ENCODE measurements at places on chromosomes 1 and 21. TPM values are rescaled to one million over a fixed set of nuclear protein-coding genes. Genes with fewer than 3 reads are reported as not detected.

- H3K4me3 ChIP-seq, result no peak overlapping the region
- H3K27me3 ChIP-seq, result peaks cover 2% of the 10 kb centered on the region
- H3K36me3 ChIP-seq, result no peaks in the 10 kb centered on the region
- H3K4me1 ChIP-seq, result no peaks in the 10 kb centered on the region
- no peak overlapping the region for H3K27ac ChIP-seq
These were observed 21.5 kb downstream of the WLS start for GRCh38 chr1:68210829-68211228.

GRCh38 chr1:202202500-202203168 lies 9.0 kb downstream of the LGR6 start:
- peaks cover 18% of the 10 kb centered on the region for H3K4me1 ChIP-seq
- no peaks in the 10 kb centered on the region for H3K27me3 ChIP-seq

- no peak overlapping the region for H3K4me3 ChIP-seq
- H3K4me1 ChIP-seq, result peaks cover 2% of the 10 kb centered on the region
- H3K36me3 ChIP-seq, result no peaks in the 10 kb centered on the region
- DNase-seq, result peak; percentile 20
- no peak overlapping the region for H3K27ac ChIP-seq
These were observed 88.6 kb downstream of the CTH start for GRCh38 chr1:70499695-70500094.

DNA sequence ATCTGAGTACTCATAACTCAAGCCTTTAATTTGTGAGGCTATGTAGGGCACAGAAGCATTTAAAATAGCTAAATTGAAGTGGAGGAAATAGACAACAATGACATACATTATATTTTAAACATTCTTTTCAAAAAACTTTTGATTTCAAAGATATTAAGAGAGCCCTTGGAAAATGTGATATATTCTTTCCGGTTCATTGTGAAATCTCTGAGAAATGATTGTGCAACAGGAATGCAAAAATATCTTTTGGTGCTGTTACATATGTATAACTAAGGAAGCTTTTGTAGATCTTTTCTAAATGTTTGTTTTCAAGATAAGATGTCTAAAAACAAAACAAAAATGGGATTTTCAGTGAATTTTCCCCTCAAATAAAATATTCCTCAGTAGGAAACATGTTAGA lies 185.2 kb downstream of the LEPR start:
- DNase-seq, result no peak
- no peak overlapping the region for H3K4me3 ChIP-seq
- no peaks in the 10 kb centered on the region for H3K4me1 ChIP-seq
- no peaks in the 10 kb centered on the region for H3K27me3 ChIP-seq
- H3K27ac ChIP-seq, result no peak overlapping the region
- no peaks in the 10 kb centered on the region for H3K36me3 ChIP-seq

- H3K4me1 ChIP-seq, result peaks cover under 1% of the 10 kb centered on the region
- no peaks in the 10 kb centered on the region for H3K36me3 ChIP-seq
- H3K4me3 ChIP-seq, result no peak overlapping the region
- DNase-seq, result no peak
- no peak overlapping the region for H3K27ac ChIP-seq
These were observed 64.7 kb upstream of the MACF1 start for GRCh38 chr1:39139723-39140360.

DNA sequence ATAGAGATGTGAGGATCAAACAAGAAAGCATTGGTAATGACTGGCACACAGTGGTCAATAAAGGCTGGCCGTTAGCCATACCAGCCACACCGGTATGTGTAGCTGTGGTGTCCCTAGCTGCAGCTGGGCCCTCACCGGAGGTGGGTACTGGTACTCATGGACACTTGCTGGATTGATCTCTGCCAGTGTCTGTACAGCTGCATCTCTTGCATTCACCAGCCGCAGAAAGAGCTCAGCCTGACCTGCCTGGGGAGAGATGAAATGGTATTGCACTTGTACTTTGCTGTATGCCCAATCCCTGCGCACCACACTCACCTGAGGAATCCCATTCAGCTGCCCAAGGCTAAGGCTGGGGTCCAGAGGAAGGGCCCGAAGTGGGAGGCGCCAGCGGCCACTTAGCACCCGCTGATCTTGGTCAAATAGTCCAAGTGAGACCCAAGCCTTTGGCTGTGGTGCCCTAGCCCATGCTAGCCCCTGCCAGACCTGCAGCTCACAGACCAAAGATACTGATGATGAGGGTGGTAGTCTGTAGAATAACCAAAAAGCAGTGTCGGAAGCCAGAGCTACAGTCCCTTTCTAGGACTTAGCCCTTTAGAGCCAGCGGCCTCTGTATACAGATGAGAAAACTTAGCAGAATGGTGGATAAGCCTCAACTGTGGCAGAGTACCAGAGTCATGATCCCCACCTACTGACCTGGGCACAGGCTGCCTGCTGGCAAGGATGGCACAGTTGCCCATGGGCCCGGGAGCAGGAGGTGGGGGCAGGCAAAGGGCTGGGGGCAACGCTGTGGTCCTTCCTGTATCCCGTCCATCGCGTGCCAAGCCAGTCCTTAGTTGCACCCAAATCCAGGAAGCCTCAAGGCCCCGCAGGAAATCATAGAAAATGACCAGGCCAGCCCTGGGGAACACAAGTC lies 3.0 kb downstream of the CCDC17 start:
- peaks cover 41% of the 10 kb centered on the region for H3K36me3 ChIP-seq
- DNase-seq, result no peak

DNA sequence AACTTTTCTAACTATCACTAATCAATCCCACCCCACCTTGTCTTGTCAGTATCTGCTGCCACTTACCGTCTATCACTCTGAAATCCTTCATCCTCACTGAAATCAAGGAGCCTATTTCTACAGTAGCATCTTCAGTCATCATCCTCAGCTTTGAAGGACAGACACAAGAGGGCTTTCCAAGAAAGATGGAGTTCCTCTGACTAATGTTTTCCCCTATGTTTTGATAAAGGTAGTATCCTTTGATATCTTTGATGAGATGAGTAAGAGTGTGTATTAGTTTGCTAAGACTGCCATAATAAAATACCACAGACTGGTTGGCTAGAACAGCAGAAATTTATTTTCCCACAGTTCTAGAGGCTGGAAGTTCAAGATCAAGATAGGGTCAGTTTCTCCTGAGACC lies 101.8 kb upstream of the VAV3 start:
- no peaks in the 10 kb centered on the region for H3K27me3 ChIP-seq
- no peak overlapping the region for H3K27ac ChIP-seq
- H3K4me1 ChIP-seq, result peaks cover 14% of the 10 kb centered on the region
- H3K4me3 ChIP-seq, result no peak overlapping the region

- H3K27me3 ChIP-seq, result no peaks in the 10 kb centered on the region
- H3K27ac ChIP-seq, result peak overlapping the region; percentile 95
- peak; percentile 88 for DNase-seq
- peak overlapping the region; percentile 64 for H3K4me3 ChIP-seq
These were observed 41.8 kb upstream of the PWP2 start for GRCh38 chr21:44065428-44065827.

- no peak for DNase-seq
- H3K4me3 ChIP-seq, result peak overlapping the region; percentile 68
- H3K27ac ChIP-seq, result no peak overlapping the region
- no peaks in the 10 kb centered on the region for H3K36me3 ChIP-seq
- peaks cover 13% of the 10 kb centered on the region for H3K4me1 ChIP-seq
These were observed 720 bp upstream of the F3 start for GRCh38 chr1:94542088-94542870.

DNA sequence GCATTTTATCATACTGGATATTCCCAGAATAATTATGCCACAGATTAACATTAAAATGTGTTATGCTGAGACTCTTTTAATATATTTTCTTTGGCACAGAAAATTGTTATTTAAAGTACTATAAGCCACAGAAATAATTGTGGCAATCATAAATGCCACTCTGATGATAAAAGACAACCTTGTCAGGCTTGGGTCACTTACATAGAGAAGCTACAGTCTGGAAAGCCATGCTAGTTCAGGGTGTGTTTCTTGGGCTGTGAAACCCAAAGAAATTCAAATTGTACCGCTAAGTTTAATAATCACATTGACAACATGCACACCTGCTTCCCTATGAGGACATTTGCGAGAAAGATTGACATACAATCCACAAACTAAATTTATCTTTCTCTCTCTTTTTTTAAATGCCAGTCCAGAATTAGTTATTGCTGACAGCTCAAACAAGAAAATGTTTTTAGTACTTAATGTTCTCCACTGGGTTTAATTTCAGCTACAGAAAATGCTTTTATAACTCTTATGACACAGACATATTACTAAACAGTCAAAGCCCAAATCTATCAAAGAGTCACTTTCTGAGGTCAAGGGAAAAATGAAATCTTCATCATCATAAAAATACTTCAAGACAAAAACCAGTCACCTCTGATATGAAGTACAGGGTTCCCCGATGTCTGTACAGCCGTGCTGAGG lies 38.7 kb downstream of the TTC13 start:
- H3K36me3 ChIP-seq, result peaks cover 12% of the 10 kb centered on the region
- no peak overlapping the region for H3K4me3 ChIP-seq
- no peak overlapping the region for H3K27ac ChIP-seq
- peaks cover 10% of the 10 kb centered on the region for H3K4me1 ChIP-seq

- no peaks in the 10 kb centered on the region for H3K36me3 ChIP-seq
- DNase-seq, result peak; percentile 16
- peak overlapping the region; percentile 78 for H3K27ac ChIP-seq
- H3K4me1 ChIP-seq, result peaks cover 16% of the 10 kb centered on the region
These were observed 977 bp downstream of the LCA5L start for GRCh38 chr21:39444421-39445180.

GNAT2 gene
- 0.64 TPM for total RNA-seq

MROH7 gene
- total RNA-seq, result 0.25 TPM

Measured in activated CD4-positive, alpha-beta T cell treated with anti-CD3 and anti-CD28 coated beads for 36 hours (primary cell).